ENCODE measurements at places on chromosomes 7 and 10. TPM values are rescaled to one million over a fixed set of nuclear protein-coding genes. Genes with fewer than 3 reads are reported as not detected.

The OR2A12 gene
- total RNA-seq, result not detected

The CABCOCO1 gene
- total RNA-seq, result 1.1 TPM

The NEURL1 gene
- total RNA-seq, result not detected

The TRIM50 gene
- total RNA-seq, result not detected

GRCh38 chr7:101945034-101945758 lies 127.8 kb downstream of the CUX1 start:
- H3K27ac ChIP-seq, result no peak overlapping the region
- no peak overlapping the region for H3K4me3 ChIP-seq
- DNase-seq, result no peak
- H3K27me3 ChIP-seq, result no peaks in the 10 kb centered on the region
- no peaks in the 10 kb centered on the region for H3K36me3 ChIP-seq

- no peak overlapping the region for H3K4me3 ChIP-seq
- no peak overlapping the region for H3K27ac ChIP-seq
- H3K36me3 ChIP-seq, result no peaks in the 10 kb centered on the region
- no peaks in the 10 kb centered on the region for H3K4me1 ChIP-seq
Observed at GRCh38 chr10:60135020-60135419, 228.7 kb upstream of the CCDC6 start.

DNA sequence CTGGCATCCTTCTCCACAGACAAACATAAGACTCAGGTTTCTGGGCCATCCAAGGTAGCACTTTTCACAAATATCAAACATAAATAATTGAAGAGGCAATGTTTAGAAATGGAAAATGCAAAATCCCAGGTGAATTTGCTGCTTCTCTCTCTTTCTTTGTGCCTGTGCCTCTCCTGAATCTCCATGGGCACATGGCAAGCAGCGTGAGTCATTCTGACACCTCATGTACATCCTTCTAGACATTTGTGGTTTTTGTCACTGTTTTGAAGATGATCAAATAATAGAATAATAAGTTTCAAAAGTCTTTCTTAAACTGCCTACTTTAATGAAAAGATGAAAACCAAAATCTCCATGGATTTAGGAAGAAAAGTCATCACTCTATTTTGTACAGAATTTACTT lies 60.3 kb upstream of the RAB11FIP2 start:
- H3K27ac ChIP-seq, result no peak overlapping the region
- no peak for DNase-seq
- no peaks in the 10 kb centered on the region for H3K27me3 ChIP-seq
- peaks cover 3% of the 10 kb centered on the region for H3K4me1 ChIP-seq
- H3K4me3 ChIP-seq, result no peak overlapping the region
- H3K36me3 ChIP-seq, result no peaks in the 10 kb centered on the region

GRCh38 chr10:112330162-112330561 lies 43.8 kb upstream of the ACSL5 start:
- DNase-seq, result no peak
- H3K27ac ChIP-seq, result no peak overlapping the region
- H3K4me3 ChIP-seq, result no peak overlapping the region
- no peaks in the 10 kb centered on the region for H3K4me1 ChIP-seq
- H3K27me3 ChIP-seq, result no peaks in the 10 kb centered on the region
- H3K36me3 ChIP-seq, result no peaks in the 10 kb centered on the region

- H3K27me3 ChIP-seq, result no peaks in the 10 kb centered on the region
- peaks cover 10% of the 10 kb centered on the region for H3K4me1 ChIP-seq
- no peak for DNase-seq
- no peaks in the 10 kb centered on the region for H3K36me3 ChIP-seq
- no peak overlapping the region for H3K4me3 ChIP-seq
Observed at GRCh38 chr10:126042906-126043305, 146.5 kb downstream of the FANK1 start.

- H3K27me3 ChIP-seq, result no peaks in the 10 kb centered on the region
- H3K27ac ChIP-seq, result no peak overlapping the region
- H3K4me3 ChIP-seq, result no peak overlapping the region
Observed at GRCh38 chr7:106071999-106072714, 40.0 kb downstream of the SYPL1 start.

DNA sequence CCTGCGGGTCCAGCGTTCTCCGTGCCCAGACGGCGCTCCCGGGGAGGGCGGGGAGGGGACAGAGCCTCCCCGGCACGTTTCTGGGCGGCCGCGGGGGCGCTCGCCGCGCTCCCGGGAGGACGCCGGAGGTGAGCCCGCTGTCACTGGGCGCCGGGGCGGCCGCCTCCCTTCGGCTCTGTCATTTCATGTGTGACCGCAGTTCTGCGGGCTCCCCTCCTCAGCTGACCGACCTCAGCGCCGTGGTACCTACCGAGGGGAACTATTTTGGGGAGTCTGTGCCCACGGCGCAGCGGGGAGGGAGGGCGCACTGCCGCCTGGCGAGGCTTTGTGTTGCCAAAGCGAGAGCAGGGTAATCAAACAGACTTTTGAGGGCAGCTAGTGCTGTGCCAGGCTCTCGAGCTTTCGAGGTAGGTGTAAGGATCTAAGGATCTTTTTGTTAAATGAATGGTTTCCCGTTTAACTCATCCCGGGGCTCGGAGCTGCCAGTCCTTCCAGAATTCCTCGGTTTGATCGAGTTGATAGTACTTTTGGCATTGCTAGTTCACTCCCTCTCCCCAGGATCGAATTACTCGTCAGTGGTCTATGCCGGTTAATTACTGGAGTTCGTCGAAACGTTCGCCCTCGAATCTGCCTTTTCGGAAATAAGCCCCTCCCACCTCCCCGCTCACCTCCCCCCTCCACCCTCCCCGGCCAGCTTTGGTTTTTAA lies 1.9 kb downstream of the ARID5B start:
- peaks cover 14% of the 10 kb centered on the region for H3K4me1 ChIP-seq
- no peaks in the 10 kb centered on the region for H3K36me3 ChIP-seq
- H3K27ac ChIP-seq, result peak overlapping the region; percentile 98
- DNase-seq, result no peak

DNA sequence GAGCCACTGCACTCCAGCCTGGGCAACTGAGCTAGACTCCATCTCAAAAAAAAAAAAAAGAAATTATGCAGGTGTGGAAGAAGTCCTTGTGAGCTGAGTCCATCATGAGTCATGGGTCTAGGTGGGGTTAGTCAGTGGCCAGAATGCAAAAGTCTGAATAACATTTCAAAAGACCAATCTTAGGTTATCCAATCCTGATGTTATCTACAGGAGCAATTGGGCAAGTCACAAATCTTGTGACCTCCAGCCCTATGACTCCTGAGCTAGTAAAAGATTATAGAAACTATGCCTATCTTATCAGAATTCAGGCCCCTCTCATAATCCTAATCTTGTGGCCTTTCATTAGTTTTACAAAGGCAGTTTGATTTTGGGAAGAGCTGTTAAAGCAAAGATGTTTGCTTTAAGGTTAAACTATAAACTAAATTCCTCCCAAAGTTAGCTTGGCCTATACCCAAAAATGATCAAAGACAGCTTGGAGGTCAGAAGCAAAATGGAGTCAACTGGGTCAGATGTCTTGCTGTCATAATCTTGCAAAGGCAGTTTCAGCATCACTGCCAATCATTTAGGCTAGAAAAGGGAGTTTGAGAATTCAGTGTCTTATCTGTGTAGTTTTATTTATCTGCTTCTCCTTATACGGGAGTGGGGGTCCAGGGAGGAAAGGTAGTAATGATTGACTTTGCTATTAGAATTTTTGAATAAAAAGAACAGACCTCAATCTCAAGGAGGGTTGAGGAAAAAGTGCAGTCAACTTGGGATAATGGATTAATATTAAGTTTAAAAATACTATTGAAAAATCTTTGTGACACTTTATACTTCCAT lies 71.2 kb upstream of the TRIM24 start:
- H3K27ac ChIP-seq, result no peak overlapping the region
- H3K4me3 ChIP-seq, result no peak overlapping the region
- H3K4me1 ChIP-seq, result no peaks in the 10 kb centered on the region
- H3K27me3 ChIP-seq, result no peaks in the 10 kb centered on the region
- H3K36me3 ChIP-seq, result no peaks in the 10 kb centered on the region

DNA sequence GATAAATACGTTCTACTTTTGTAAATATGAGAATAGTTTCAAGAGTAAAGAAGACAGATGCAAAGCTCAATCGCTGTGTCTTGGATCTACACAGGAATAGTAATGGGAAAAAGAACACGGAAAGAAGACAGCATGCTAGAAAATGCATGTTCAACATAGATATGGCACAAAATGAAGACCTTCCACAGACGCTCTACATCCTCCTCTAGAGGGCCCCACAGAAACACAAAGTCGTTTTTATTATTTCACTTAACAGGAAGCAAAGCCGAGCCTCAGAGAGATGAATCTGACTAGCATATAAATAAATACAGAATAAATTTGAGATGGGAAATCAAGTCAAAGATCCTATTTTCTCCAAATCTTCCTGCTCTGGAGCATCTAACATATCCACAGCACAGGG lies 292.6 kb downstream of the PARD3 start:
- H3K27ac ChIP-seq, result no peak overlapping the region
- no peaks in the 10 kb centered on the region for H3K36me3 ChIP-seq
- no peak for DNase-seq
- H3K4me3 ChIP-seq, result no peak overlapping the region
- H3K4me1 ChIP-seq, result peaks cover 5% of the 10 kb centered on the region
- H3K27me3 ChIP-seq, result no peaks in the 10 kb centered on the region

DNA sequence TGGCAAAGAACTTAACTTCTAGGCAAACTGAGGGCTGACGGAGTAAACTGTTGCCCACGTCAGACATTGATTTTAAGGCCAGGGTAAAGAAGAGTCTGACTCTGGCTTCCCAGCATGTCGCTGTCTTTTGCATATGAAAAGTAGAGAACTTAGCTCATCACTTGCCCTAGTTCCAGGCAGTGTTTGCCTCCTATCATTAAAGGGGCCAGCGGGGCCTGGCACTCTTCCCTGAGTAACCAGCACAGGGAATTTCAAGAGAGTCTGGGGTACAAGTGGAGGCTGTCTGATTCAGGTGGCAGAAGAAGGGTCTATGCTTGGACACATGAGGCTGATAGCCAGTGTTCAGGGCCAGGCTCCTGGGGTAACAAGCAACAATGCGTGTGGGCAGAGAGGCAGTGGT lies 4.8 kb downstream of the DENND2A start:
- H3K27ac ChIP-seq, result no peak overlapping the region
- H3K4me3 ChIP-seq, result no peak overlapping the region
- H3K27me3 ChIP-seq, result no peaks in the 10 kb centered on the region
- DNase-seq, result no peak
